ENCODE measurements at places on chromosomes 3 and 15.

DNA sequence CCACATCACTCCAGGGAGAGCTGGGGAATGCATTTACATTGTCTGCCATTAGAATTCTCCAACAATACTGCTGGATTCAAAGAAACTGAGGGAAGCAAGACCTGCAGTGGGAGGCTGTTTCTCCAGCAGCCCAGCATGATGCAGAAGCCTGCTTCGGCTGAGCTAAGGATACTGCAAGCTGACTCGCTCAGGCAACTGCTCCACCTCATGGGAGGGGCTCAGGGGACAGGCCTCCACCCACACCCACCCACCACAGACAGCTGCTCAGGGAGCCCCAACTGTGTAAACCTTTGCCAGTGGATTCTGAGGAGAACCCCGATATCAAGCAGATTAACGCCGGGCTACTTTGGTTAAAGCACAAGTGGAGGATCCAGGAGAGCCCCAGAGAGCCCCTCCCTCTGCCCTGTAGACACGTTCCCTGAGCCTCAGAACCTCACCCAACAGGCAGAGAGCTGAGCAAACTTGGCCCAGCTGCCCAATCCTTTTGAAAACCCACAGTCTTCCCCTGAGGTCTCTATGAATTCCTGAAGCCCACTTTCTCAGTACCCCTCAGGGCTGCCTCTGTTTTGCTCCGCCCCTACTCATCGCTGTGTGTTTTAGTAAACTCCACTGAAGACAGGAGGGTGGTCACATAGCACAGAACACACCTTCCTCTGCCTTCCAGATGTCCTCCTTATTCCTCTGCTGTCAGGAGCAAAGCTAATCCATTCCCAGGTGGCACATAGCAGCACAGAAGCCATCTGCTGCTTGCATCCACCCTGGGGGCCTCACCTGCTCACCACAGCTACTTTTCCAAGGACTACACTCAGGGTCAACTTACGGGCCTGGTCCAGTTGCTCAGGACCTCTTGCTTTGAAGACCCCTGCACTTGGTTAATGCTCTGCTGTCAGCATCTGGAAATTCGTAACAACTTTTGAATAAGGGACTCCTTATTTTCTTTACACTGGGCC lies 269.0 kb downstream of the ABHD5 start:
- no peak for DNase-seq

DNA sequence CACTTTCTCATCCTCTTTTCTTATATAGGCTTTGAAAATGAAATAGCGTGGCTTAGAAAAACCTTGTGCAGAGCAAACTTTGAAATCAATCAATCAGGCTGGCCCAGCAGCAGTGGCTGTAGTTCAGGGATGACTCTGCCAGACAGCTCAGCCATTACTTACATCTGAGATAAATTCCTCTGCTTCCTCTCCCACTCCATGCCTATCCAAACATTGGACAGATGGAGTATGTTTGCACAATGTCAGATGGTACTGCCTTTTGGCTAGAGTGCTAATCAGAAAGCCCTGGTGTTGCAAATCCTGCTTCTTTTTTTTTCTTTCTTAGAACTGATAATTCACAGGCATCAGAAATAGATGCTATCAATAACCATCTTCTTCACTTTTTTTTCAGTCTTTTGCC lies 1065.1 kb downstream of the AGBL1 start:
- no peak for DNase-seq

- DNase-seq, result no peak
Measured at GRCh38 chr3:172530566-172530965, 7.3 kb upstream of the TNFSF10 start.

- no peak for DNase-seq
Measured at GRCh38 chr3:142434503-142434902, 13.3 kb downstream of the XRN1 start.

DNA sequence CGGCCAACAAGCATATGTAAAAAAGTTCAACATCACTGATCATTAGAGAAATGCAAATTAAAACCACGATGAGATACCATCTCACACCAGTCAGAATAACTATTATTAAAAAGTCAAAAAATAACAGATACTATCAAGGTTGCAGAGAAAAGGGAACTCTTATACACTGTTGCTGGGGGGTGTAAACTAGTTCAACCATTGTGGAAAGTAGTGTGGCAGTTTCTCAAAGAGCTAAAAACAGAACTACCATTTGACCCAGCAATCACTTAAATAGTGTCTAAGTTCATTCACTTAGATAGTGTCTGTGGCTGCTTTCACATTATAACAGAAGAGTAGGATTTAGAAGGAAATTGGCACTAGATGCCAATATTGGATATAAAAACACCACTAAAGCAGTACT lies 49.7 kb downstream of the CGGBP1 start:
- no peak for DNase-seq

DNA sequence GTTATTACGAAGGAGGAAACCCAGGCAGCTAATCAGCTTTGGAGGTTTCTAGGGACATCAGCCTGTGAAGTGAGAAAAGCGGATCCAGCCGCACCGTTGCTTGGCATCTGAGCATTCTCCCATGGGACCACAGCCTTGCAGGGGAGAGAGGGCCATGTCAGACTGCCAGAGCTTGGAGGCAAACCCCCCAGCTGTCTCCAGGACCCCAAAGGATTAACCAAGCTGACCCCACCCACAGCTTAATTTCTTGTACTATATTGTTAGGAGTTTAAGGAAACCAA lies 5.1 kb downstream of the IGDCC3 start:
- DNase-seq, result no peak

DNA sequence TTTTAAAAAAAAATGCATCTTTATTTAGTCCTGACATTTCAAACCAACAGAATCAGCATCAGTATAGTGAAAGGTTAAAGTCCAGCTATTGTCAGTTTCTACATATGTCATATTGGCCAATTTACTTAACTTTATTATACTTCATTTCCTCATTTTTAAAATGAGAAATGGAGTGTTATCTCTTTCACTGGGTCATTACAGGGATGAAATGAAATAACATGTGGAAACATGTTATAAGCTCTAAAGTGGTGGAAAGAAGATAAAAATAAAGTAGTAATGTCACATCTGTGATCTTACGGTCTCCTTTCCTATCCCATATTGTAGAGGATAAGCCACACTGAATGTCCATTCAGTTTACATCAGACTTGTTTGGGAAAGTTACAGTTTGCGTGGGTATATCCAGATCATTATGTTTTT lies 780.1 kb downstream of the TUSC7 start:
- DNase-seq, result no peak

GRCh38 chr3:65042675-65043074 lies 354.9 kb upstream of the ADAMTS9 start:
- DNase-seq, result no peak

DNA sequence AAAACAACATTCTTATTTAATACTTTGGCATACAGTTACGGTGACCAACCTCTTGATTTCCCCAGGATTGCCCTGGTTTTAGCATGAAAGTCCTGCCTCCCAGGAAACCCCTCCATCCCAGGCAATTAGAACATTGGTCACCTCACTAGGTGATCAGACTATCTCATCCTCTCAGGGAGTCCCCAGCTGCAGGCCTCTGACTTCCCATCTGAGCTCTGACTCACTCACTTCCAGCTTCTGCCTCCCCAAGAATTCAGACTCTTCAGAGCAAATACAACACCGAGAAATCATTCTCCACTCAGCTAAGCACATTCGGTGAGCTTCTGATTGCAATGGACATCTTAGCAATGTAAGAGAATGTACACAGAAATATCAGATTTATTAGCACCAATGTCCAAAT lies 92.4 kb upstream of the HES1 start:
- no peak for DNase-seq

DNA sequence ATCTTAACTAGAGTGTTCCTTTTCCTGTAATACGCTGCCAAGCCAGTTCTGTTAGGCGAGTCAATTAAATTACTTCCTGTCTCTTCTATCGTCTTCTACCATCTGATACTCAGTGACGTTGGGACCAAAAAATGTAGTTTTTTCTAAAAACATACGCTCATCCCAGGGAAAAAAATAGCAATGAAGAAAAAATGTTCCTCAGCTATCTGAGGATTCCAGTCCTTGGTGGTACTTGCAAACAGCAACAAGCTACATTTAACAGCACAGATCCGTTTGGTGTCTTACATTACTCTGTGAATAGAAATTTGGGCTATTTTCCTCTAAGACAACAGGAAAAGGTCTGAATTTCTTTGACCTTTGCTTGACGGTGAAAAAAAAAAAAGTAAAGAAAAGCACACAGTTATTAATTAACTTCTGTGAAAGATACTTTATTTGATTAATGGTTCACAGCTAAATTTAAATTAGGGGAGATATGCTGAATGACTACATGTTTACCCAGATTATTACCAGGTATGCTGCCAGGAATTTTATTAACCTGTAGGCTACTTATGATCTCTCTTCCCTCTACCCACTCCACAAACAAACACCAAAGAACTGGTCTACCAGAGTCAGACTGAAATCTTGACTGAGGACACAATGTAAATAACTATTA lies 254.4 kb upstream of the ZPLD1 start:
- DNase-seq, result no peak

DNA sequence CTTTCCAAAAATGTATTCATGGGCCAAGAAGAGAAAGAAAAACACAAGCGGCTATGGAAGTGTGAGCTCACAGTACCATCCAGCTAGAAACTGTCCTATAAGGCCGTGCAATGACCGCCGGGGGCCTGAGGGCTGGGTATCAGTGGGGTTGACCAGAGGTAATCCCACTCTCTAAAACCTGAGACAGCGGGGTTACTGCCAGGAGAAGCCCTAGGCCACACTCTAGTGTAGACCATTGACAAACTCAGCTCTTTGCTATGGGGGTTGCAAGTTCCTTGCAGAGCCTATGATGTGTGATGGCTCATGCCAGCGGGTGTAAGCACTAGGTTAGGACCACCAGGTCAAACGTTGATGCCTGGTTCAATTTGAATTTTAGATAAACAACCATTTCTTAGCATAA lies 25.9 kb upstream of the SLCO2A1 start:
- DNase-seq, result no peak

DNA sequence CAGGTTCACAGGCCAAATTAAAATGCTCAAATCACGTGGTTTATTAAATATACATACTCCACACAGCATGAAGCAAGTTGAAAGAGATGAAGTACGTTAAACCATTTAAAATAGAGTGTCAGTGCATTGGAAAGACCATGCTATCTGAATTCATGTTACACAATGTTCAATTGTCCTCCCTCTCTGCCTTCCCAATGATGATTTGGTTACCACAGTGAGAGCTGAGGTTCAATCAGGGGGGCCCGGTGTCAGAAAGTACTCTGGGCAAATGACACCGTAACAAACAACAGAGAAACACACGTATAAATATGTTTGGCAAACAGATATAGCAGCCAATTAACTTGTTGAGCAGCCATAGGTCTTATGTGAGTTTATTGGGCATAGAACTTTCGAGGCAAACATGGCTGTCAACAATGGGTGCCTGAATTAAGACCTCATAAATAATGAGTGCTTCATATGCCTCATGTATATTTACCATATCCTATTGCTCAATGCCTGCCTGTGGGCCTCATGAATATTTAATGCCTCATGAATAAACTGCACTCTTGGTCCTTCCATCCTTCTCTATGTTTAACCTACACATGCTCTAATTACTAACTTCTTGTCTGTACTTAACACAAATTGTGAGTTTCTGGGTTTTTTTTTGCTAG lies 641.5 kb downstream of the PLOD2 start:
- no peak for DNase-seq

DNA sequence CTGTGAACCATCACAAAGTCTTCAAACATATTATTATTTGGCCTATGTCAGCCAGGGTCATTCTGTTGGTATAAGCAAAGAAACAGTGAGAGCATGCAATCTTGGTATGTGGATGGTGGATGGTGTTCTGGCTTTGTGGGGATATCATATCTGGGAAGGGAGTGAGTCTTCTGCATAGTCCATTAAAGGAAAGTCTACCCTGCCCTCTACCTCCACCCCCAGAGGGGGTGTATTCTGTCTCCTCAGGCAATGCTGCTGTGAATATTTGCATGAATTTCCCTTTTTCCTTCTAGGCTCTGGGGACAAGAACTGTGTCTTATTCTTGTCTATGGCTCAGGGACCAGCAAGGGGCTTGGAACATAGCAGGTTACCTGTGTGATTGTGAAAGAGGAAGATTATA lies 495.8 kb downstream of the PDCD6IP start:
- no peak for DNase-seq

- DNase-seq, result no peak
Measured at GRCh38 chr3:492586-493316, 296.2 kb downstream of the CHL1 start.

- DNase-seq, result no peak
Measured at GRCh38 chr3:107969994-107970819, 120.6 kb downstream of the CD47 start.

DNA sequence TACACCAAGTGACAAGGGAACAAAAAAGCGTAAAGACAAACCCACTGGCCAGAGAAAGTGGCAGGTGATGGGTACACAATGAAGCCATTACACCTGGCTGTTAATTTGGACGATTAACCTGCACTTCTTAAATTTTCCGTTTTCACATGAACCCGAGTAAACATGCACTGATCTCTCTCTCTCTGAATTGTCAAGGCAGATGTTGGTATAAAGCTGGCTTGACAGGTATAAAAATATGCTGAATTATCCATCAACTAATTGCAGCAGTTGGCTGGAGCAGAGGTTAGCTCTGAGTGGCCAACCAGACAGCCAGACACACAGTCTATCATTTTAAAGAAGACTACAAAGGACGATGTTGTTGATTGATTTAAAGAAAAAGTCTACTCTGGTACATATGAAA lies 561.7 kb upstream of the ALCAM start:
- DNase-seq, result no peak

- no peak for DNase-seq
Measured at GRCh38 chr3:113174304-113174703, 37.1 kb upstream of the BOC start.

DNA sequence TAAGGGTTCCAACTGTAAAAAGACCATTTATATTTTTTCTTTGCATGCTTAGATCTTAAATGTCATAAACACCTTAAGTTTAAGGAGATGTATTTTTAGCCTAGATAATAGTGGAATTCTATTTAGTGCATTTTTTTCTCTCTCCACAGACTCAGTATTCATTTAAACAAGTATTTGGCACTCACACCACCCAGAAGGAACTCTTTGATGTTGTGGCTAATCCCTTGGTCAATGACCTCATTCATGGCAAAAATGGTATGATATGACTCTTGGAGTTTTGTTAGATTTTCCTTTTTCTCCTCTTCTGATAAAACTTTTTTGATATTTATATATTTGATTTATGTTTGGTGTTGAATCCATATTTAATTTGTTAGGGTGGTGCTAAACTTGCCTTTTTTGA lies 7.3 kb downstream of the KIF23 start:
- DNase-seq, result no peak

DNA sequence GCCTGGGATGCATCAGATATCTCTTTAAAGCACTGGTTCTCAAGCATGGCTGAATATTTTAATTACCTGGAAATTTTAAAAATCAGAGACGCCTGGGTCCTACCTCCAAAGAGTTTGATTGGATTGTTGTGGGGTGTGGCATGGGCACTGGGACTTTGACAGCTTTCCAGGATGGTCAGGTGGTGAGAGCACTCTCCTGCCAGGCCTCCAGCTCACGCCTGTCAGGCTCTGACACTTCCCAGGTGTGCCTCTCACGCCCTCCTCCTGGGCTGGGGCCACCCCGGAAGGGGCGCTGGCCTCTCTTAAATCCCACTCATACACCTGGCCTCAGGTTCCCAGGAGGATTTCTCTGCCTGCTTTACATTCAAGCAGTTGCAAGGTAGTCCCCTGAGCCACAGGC lies 48.5 kb downstream of the AMOTL2 start:
- no peak for DNase-seq
